ENCODE measurements at places on chromosomes 6 and 20.

DNA sequence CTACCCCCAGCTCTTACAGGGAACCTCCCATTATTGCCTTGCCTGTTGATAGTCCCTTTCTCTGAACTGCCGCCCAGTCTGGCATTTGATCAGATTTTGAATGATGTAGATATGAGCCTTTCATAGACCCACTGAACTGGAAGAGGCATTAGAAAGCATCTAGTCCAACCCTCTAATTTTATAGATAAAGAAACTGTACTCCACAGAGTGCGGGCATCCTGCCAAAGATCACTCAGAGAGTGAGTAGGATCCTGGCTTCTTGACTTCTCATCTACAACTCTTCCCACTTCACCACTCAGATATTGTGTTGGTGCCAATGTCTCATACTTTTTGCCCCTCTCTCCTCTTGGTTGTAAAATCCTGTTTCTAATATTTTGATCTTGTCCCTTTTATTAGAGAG, 179.2 kb upstream of the BMP2 start:
- DNase-seq, result no peak

DNA sequence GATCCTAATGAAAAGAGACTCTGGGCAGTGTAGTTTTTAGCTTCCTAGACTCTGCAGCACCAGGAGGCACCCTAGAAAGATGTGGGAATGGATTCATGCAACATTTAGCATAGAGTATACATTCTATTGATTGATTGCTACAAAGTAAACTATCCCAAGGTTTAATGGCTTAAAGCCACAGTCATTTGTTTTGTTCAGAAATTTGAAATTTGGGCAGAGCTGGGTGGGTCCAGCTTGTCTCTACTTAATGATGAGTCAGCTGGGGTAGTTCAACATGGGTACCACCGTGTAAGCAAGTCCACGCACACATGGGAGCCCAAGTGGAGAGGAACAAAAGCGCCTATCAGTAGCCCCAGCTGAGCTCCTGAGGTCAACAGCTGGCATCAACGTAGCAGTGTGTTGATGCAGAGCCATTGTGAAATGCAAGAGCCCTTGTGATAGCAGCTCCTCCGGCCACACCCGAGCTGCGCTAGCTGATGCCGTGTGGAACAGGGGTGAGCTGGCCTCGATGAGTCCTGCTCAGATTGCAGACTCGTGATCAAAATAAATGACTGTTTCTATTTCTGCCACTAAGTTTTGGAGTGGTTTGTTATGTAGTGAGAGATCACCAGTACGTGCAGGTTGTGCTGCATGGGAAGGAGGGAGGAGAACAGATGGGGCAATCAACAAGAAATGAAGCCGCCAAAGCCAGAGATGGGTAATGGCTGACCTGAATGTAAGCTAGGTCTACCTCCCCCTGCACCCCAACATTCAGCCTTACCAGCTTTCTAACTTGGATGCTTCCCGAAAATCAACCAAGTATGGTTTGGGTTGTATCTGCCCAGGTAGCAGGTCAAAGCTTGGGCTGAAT, 45.7 kb upstream of the TRAF3IP2 start:
- no peak for DNase-seq

- DNase-seq, result no peak
Measured at GRCh38 chr6:6823568-6824224, 235.2 kb downstream of the LY86 start.

- DNase-seq, result no peak
Measured at GRCh38 chr6:118743746-118744145, 92.4 kb upstream of the CEP85L start.

DNA sequence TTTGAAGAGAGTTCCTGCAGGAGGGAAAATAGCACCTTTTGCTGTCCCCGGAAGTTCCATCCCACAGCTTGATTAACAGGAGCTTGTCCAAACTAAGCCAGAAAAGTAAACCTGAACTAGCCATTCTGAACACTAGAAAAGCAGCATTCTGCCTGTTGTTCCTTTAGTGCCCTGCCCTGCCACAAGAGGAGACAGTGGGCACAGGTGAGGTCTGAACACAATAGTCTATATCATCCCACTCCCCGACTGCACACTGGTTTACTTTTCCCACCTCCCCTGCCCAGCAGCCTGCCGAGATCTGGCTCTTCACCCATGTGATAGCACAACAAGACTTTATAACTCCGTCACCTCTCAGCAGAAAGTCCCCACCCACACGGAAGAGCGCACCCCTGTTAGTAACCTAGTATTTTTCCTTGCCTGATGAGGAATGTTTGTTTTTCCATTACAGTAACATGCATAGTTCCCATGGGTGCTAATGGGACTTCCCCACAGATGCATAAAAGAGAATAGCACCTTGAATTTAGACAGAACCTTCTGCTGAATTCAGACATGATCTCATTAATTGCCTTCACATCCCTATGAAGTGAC, 59.7 kb downstream of the TFAP2A start:
- DNase-seq, result no peak

- no peak for DNase-seq
Measured at GRCh38 chr6:167244064-167244960, 46.8 kb upstream of the UNC93A start.

DNA sequence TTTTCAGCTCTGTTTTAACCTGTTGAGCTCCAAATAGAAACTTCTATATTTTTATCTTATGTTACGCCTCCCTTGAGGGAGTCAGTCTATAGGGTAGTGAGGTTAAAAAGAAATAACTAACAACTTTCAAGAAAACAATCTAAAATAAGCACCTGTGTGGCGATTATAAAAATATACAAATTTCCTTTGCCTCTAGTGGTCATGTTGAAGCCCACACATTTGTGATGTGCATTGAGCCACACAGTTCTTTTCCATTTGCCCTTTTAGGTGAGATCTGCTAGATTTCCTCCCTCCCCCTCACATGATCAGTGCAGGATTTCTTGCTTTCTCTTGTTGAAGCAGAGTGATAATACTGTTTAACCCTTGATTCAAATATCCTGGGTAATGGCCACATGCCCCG, 84.2 kb downstream of the MYB start:
- DNase-seq, result no peak

DNA sequence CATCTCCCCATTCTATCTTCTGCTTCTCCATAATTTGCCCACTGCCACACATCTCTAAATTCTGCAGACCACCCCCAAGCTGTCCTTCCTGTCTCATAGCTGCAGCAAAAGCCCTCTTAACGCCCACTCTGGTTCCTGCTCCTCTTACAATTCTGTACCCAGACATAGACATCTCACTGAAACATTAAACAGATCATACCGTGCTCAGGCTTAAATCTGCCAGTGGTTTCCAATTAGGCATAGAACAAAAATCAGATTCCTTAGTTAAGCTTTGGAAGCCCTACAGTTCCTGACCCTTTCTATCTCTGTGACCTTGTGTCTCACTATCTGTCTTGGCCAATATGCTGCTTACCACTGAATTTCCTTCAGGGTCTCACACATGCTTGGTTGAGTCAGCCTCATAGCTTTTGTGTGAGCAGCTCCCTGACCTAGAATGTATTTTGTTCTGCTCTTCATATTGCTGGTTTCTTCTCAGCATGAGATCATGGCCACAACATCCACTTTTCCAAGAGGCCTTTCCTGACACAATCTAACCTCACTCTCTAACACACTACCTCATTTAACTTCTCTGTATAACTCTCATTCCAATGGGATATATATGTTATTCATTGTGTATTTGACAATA, 749.7 kb downstream of the MAFB start:
- DNase-seq, result no peak

DNA sequence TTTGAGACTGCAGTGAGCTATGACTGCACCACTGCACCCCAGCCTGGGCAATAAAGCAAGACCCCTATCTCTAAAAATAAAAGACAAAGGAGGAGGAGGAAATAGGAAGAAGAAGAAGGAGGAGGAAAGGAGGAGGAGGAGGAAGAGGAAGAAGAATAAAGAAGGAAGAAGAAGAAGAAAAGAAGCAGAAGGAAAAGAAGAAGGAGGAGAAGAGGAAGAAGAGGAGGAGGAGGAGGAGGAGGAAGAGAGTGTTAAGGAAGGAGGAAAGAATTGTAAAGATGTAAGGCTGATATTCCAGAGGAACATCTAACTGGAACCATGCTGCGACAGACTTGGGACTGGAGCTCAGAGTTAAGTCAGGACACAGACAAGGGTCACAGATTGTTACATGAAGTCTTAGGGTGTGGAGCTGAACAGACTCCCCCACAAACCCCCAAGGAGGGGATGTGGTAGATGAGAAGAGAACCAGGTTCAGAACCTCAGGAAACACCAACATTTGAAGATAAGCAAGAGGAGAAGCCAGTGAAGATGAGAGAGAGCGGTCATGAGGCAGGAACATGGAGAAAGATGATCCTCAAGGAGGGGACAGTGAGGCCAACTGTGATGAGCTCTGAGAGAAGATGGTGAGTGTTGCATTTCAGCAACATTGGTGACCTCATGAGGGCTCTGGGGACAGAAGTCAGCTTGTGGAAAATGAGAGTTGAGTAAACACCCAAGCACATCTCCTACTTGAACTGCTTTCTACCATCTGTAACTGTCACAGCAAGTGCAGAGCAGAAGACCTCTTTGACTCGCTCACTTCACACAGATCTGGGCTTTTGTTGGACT, 118.2 kb downstream of the CD164 start:
- no peak for DNase-seq

DNA sequence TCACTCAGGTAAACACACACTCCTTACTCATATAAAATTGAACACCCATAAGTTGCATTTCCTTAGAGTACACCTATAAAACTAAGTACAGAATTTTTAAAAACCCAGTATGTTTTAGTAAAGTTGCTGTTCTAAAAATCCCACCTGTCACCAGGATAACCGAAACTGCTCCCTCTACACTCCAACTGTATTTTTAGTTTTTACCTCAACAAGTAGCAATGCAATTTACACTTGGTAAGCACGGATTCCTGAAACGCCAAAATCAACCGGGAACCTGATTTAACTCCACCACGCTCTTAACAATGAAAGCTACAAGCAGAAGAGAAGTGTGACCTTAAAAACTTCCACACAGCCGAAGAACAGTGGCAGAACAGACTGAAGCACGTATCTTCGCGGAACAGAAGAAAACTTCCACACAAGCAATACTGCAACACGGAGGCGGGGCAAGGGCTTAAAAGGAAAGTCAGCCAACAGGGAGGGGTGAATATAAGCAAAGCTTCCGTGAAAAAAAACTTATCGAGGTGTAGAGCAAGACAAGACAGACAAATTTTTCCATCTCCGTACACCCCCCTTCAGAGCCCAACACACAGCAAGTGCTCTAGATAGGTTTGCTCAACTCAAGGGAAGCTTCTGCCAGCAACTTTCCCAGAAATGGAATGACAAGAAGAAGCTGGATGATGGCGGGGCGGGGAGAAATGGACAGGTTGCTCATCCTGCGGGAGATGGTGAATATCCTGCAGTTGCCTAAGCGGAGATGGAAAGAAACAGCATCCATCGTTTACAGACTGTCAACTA, 1.4 kb downstream of the STAU1 start:
- DNase-seq, result peak; percentile 80

- DNase-seq, result peak; percentile 23
Measured at GRCh38 chr6:112780498-112781096, 433.5 kb downstream of the RFPL4B start.

DNA sequence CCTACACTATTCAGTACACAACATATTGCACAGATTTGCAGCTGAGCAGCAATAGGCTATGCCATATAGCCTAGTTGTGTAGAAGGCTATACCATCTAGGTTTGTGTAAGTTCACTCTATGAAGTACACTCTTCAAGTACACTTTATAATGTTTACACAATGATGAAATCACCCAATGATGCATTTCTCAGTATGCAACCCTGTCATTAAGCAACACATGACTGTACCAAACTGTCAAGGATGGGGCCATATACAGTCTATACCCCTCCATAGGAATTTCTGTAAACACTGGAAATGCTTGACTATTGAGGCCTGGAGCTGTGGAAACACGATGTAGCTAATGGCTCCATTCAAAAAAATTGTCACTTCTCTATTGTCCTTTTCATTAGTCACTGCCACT, 535.4 kb downstream of the EPM2A start:
- DNase-seq, result no peak

GRCh38 chr20:48738399-48739304, 89.1 kb downstream of the PREX1 start:
- peak; percentile 69 for DNase-seq
